Aorta (tissue), 5 donors: ENCODE measurements at places on chromosomes 3 and 15.

- no peak overlapping the region for H3K4me3 ChIP-seq
- DNase-seq, result no peak
- H3K27me3 ChIP-seq, result no peaks in the 10 kb centered on the region
- no peaks in the 10 kb centered on the region for H3K36me3 ChIP-seq
- H3K27ac ChIP-seq, result no peak overlapping the region
- H3K4me1 ChIP-seq, result no peaks in the 10 kb centered on the region
These were observed 189.9 kb downstream of the AKAP13 start for GRCh38 chr15:85570336-85570735.

DNA sequence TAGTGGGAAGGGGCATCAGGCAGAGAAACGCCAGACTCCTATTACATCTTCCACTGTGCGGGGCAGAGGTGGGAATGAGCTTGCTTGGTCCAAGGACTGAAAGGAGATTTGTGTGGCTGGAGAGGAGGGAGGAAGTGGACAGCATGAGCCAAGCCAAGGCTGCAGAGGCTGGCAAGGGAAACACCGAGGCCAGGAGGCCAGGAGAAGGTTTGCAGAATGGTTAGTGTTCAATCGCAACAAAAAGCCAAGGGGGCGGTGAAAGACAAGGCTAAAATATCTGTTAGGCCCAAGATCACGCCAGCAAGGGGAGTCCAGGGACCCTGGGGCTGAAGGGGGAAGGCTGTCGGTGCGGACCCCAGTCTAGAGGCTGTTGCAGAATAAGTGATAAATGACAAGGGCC is 75.8 kb downstream of the CPN2 start:
- no peaks in the 10 kb centered on the region for H3K36me3 ChIP-seq
- peak overlapping the region; percentile 43 for H3K27ac ChIP-seq
- peak; percentile 63 for DNase-seq
- no peaks in the 10 kb centered on the region for H3K27me3 ChIP-seq
- no peak overlapping the region for H3K4me3 ChIP-seq

GRCh38 chr3:113607219-113607596 is 74.9 kb downstream of the SIDT1 start:
- H3K4me3 ChIP-seq, result no peak overlapping the region
- H3K36me3 ChIP-seq, result no peaks in the 10 kb centered on the region
- H3K27ac ChIP-seq, result no peak overlapping the region
- DNase-seq, result no peak
- H3K4me1 ChIP-seq, result no peaks in the 10 kb centered on the region

DNA sequence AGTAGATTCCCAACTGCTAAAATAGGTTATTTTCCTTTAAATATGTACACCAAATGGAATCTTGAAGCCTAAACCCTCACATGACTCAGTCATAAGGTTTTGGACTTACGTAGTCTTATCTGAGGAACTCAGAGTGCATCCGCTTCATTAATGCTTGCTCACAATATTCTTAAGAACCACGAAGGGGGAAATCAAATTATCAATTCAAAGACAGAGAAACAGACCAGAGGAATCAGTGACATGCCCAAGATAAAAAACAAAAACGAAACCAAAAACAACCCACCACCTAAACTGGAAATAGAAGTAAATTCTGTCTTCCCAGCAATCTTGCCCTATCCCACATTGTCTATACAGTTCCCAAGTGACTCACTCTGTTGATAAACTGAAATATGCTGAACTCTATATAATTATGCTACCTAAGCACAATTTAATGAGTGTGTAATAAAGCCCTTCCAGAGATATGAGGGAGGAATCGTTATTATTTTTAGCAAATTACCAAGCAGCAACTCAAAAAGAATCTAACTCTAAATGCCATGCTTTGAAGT is 135.4 kb upstream of the CBLB start:
- no peak overlapping the region for H3K27ac ChIP-seq
- peak overlapping the region; percentile 43 for H3K4me3 ChIP-seq
- H3K4me1 ChIP-seq, result no peaks in the 10 kb centered on the region
- no peaks in the 10 kb centered on the region for H3K27me3 ChIP-seq
- H3K36me3 ChIP-seq, result no peaks in the 10 kb centered on the region
- DNase-seq, result no peak

GRCh38 chr15:98715401-98715800 is 67.1 kb downstream of the IGF1R start:
- no peaks in the 10 kb centered on the region for H3K27me3 ChIP-seq
- H3K36me3 ChIP-seq, result no peaks in the 10 kb centered on the region
- H3K4me1 ChIP-seq, result peaks cover under 1% of the 10 kb centered on the region
- no peak for DNase-seq

DNA sequence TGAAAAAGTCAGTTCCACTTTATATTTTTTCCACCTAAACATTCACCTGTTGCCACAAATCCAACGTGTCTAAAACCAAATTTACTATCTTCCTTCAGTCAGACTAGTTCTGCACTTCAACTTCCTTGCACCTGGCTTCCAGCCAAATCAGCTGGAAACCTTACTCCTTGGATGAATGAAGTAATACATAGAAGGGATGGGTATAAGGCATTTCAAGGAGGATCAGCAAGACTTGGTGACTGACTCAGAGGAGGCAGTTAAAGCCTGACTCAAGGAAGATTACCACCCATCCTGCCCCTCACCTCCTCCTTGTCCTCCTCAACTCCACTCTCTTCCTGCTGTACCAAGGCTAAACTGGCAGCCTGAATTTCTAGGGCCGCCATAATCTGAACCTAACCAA is 37.1 kb downstream of the QTRT2 start:
- H3K4me3 ChIP-seq, result no peak overlapping the region
- DNase-seq, result no peak
- no peaks in the 10 kb centered on the region for H3K36me3 ChIP-seq
- H3K4me1 ChIP-seq, result no peaks in the 10 kb centered on the region

DNA sequence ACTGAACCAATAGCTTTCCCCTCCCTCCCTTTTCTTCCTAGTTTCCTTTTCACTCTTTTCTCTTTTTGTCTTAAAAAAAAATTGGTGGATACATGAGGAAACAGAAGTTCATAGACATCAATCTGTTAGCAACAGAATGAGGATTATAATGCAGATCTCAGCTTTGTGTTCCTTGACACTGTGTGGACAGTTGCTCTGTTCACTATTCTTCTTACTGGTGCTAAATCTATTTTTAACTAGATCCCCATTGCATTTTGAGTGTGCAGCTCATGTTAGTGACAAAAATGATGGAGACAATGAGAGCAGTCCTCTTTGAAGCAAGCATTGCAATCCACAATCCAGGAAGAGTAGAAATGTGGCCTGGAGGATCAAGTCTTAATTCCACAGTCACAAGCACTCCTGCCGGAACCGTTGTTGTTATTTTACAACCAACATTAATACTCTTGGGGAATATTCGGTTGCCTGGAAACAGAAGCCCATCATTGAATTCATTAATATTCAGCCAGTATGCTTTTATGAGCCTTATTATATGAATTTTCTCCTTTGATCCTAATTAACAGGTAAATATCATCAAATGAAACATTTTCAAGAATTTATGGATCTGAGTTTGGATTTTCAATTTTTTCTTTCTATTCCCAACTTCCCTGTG is 1016.8 kb downstream of the NTRK3 start:
- no peaks in the 10 kb centered on the region for H3K36me3 ChIP-seq
- H3K4me3 ChIP-seq, result no peak overlapping the region
- H3K4me1 ChIP-seq, result no peaks in the 10 kb centered on the region

- no peak for DNase-seq
- no peaks in the 10 kb centered on the region for H3K27me3 ChIP-seq
- no peak overlapping the region for H3K27ac ChIP-seq
- H3K4me1 ChIP-seq, result no peaks in the 10 kb centered on the region
- H3K36me3 ChIP-seq, result no peaks in the 10 kb centered on the region
These were observed 68.0 kb upstream of the RBMS3 start for GRCh38 chr3:29212789-29213433.

DNA sequence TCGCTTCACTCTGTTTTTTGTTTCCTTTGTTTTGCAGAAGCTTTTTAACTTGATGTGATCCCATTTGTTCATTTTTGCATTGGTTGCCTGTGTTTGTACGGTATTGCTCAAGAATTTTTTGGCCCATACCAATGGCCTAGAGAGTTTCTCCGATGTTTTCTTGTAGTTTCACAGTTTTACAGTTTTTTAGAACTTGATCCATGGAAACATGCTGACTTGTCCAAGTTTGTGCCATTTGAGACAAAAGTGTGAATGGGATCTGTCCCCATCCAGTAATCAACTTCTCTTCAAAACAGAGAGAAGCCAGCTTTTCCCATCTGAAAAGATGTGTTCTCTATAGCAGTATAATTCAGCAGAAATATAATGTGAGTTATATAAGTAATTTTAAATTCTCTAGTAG is 266.5 kb upstream of the LRTM1 start:
- no peak overlapping the region for H3K27ac ChIP-seq
- no peaks in the 10 kb centered on the region for H3K36me3 ChIP-seq
- no peaks in the 10 kb centered on the region for H3K4me1 ChIP-seq
- no peak for DNase-seq

GRCh38 chr3:24943961-24944360 is 449.3 kb upstream of the THRB start:
- no peaks in the 10 kb centered on the region for H3K36me3 ChIP-seq
- H3K4me1 ChIP-seq, result no peaks in the 10 kb centered on the region
- no peak overlapping the region for H3K27ac ChIP-seq
